ENCODE measurements at places on chromosomes 16 and 17.

- DNase-seq, result no peak
Measured at GRCh38 chr17:78390241-78391050, 12.0 kb downstream of the PGS1 start.

DNA sequence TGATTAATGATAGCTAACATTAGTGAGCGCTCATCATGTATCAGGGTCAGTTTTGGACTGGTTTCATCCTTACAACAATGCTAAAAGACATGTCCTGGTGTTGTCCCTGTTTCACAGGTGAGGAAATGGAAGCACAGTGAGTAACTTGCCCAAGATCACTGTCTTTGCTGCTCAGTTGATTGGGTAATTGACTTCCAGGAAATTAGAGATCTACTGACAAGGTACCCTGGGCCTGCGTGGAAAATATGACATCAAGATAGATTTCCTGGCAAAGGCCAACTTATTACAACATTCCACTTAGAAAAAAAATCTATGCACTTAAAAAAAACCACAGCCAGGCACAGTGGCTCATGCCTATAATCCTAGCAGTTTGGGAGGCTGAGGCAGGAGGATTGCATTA is 96.3 kb downstream of the CYLD start:
- DNase-seq, result no peak

DNA sequence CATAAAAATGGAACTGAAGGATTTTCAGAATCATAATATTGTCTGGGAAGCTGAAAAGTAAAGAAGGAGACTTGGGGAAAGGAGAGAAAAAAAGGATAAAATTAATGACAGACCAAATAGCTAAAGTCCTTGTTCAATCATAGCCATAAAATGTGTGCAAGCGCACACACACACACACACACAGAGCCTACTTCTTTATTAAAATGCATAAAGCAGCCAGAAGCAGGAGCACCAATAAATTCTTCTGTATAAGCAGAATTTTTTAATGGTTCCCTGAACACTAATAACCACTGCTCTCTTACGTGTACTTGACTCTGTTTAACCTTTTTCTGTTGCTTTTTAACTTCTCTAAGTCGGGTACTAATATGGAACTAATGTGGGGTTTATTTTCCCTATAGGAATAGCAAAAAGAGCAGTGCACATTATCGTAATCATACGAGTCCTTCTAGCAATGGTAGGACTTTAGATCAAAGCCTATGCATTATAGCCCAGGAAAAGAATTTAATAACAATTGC is 131.0 kb upstream of the PSMD7 start:
- no peak for DNase-seq

DNA sequence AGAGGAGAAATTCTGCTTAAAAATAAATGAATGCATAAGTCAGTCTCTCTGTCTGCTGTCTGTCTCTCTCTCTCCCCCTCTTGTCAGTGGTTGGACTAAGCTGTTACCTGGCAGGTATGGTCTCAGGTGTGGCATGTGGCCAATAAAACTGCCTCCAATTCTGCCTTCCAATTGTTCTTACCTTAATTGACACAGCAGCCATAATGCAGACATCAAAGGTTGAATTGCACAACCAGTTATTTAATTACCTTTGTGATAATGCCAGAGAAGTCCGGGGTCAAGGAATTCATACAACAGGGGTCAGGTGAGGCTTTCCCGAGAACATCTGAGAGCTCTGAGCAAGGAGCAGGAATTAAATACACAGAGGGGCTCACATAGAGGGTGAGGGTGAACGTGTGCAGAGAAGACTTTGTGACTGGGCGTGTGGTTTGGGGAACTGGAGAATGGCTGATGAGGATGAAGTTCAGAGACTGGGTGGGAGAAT is 78.8 kb upstream of the CDYL2 start:
- DNase-seq, result no peak

- DNase-seq, result no peak
Measured at GRCh38 chr16:4982056-4982867, 24.1 kb downstream of the SEC14L5 start.

DNA sequence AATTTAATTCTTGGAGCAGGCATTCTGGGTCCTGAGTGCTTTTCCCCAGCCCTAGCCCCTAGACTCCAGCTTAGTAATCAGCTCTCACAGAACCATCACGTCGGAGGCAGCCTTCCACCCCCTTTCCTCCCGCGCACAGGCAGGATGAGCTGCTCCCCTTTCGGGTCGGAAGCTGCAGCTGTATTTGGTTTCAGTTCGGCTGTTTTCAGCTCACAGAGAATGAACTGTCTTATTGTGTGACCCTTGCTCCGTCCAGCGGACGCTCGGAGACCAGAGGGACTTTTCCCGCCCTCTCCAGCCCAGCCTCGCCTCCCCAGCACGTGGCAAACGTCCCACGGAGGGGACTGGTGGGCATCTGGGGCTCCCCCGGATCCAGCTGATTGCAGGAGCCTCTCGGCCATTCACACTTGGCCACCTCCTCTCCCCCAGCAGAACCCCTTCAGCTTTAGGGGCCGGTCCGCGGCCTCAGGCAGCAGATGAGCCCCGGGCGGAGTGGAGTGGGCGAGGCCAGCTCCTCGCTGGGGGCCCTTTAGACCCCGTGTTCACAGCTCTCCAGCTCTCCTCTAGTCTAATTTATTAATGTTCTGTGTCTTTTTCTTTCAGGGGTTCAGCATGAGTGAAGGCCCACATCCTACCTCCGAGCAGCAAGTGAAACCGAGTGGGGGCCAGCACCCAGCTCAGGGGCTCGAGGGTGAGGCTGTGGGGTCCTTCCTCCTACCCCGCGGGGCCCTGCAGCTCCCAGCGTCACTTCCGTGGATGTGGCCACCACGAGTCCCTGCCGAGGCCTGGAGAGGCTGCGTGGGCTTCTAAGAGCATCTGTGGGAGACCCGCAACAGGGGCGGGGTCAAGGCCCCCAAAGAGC is 863 bp upstream of the UTS2R start:
- no peak for DNase-seq

DNA sequence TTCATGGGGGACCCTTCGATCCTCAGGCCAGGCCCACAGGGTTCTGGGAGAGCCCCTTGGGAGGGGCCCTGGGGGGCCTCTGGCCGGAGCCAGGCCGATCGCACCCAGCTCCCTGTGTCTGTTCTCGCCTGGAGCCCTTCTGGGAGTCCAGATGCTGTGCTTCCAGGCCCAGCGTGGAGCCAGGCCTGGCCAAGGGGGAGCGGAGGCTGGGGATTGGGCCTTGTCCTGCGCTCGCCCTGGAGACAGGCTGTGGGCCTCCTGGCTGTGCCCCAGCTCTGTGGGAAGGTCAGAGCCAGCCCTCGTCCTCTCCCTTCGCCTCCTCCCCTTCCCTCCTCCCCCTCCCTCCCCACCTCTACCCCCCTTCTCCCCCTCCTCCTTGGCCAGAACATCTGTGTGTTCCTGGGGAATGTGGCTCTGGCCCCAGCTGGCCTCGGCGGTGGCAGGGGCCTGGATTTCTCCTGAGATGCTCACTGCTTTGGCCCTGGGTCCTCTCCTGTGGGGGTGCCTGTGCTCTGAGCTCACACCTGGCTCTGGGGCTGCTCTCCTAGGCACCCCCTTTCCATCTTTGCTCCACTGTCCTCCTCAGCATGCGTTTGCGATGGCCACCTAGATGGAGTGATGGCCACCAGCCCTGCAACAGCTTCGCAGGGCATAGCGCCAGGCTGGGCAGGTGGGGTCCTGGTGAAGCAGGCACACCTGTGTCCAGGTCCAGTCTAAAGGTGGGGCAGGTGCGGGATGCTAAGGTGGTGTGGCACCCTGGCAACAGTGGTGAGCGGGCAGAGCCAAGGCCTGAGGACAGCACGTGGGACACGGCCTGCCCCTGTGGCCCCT is 90.6 kb upstream of the CIBAR2 start:
- DNase-seq, result no peak

DNA sequence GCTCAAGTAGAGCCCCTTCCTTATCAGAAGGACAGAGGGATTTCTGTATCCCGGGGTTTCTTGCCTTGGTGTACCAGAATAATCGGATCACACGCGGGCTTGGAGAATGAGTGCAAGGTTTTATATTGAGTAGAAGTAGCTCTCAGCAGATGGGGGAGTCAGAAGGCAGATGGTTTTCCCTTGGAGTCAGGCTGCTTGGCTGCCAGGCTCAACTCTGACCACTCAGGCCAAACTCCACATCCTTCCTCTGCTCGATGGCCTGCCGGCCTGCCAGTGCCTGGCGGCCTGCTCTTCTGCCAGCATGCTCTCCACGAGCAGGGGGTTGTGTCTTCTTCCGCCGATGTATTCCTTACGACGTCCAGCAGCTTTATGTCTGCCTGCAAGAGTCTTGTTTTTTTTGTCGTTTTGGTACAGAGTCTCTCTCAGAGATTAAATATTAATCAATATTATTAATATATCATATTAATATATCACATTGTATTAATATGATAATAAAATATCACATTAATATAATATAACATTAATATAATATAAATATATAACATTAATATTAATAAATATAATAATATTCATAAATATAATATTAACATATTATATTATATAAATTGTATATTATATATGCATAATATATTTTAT is 229.2 kb upstream of the WSCD1 start:
- DNase-seq, result no peak

DNA sequence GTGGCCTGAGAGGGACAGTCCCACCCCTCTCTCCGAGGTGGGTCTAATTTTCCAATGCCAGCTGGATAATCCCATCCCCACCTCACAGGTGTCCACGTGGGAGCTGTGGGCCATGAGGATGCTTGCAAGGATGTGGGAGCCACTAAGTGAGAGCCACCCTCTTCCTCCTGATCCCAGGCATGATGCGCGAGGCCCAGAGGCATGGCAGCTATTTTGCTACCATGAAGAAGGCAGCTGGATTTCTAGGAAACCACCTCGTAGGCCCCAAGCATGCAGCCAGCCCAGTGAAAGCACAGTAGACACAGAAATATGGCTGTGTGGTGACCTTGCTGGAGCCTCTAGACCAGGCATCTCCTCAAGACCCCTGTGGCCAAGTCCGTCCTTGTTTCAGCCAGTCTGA is 20.4 kb downstream of the KDM8 start:
- no peak for DNase-seq

DNA sequence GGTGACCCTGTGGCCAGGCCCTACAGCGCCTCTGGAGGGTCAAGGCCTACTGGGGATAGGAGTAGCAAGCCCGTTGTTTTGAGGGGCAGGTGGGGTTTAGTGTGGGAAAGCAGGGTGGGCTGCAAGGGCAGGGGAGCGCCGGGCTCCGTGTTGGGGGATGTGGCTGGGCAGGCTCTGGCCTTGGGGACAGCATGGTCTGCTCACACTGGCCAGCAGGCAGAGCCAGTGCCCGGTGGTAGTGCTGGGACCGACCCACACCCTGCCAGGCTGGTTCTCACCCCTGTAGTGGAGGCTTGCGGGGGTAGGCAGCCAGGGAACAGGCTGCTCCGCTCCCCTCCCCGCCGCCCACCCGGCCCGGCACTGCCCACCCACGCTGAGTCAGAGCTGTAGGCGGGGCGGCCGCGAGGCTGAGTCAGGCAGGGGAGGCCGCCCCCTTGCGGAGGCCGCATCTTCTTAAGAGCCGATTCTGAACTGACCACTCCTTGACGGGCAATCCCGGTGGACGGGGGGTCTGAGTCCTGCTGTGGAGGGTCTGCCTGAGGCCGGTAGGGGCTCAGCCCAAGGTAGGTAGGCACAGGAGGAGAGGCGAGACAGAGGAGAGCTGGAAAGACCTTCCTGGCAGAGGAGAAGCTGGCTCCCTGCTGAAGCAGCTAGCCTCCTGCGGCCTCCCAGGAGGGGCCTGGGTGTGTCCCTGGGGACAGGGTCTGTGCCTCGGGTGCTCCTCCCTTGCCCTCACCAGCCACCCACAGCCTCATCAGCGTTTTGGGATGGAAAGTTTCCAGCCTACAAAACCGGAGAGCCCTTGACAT is 62.4 kb downstream of the BAIAP2 start:
- no peak for DNase-seq

- DNase-seq, result peak; percentile 47
Measured at GRCh38 chr17:67671493-67671892, 46.2 kb upstream of the NOL11 start.

GRCh38 chr17:78411241-78411857 is 32.9 kb downstream of the PGS1 start:
- DNase-seq, result no peak

GRCh38 chr16:58515871-58516767 is 802 bp downstream of the SETD6 start:
- DNase-seq, result no peak

- no peak for DNase-seq
Measured at GRCh38 chr17:50693036-50693682, 14.6 kb downstream of the ANKRD40 start.

DNA sequence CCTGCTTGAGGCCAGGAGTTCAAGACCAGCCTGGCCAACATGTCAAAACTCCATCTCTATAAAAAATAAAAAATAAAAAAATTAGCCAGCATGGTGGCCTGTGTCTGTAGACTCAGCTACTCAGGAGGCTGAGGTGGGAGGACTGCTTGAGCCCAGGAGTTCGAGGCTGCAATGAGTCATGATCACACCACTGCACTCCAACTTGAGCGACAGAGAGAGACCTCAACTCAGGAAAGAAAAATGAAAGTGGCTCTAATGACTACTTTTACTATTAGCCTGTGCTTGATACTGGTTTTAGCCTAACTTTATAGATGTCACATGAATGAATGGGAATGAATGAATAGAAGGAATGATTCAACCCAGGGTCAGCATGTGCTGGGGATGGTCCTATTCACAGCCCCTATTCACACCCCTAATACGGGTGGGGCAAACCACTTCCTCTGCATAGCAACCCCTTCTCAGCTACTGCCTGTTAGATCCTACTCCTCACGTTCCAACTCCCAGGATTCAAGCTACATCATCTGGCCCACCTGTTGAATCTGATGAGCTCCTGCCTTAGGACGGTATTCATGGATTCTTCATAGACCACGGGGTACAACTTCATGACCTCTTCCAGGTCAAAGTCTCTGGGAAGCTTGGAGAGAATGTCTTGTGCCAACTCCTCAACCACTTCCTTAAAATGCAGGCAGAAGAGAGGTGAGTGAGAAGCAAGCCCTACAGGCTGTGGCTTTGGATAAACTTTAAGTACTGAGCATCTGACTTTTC is 40.5 kb downstream of the LYRM1 start:
- no peak for DNase-seq

- DNase-seq, result peak; percentile 60
Measured at GRCh38 chr16:12229759-12230594, 253.4 kb downstream of the SNX29 start.

GRCh38 chr17:15884731-15885130 is 60.2 kb upstream of the ADORA2B start:
- DNase-seq, result no peak

DNA sequence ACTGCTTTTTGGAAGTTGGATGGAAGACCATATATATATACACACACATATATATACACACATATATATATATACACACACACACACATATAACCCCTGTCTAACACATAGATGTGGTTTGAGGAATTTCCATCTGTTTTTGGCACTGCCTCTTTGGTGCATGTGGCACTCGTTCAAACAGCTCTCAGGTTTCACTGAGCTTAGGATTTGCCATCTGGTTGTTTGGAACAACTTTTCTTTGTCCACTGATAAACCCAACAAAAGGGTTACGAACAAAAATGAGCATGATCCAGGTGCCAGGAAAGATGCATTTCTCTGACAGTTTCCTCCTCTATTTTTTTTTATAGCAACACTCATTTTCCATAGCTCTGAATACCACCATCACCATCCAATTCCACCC is 14.6 kb upstream of the KCNJ16 start:
- DNase-seq, result no peak

GRCh38 chr16:55623640-55624039 is 32.1 kb upstream of the SLC6A2 start:
- no peak for DNase-seq

GRCh38 chr17:6020376-6021010 is 49.7 kb upstream of the WSCD1 start:
- no peak for DNase-seq

- DNase-seq, result no peak
Measured at GRCh38 chr16:54980821-54981220, 50.2 kb downstream of the IRX5 start.
